ENCODE measurements at places on chromosomes 1 and 21. TPM values are rescaled to one million over a fixed set of nuclear protein-coding genes. Genes with fewer than 3 reads are reported as not detected.

The NOS1AP gene
- not detected for total RNA-seq

DNA sequence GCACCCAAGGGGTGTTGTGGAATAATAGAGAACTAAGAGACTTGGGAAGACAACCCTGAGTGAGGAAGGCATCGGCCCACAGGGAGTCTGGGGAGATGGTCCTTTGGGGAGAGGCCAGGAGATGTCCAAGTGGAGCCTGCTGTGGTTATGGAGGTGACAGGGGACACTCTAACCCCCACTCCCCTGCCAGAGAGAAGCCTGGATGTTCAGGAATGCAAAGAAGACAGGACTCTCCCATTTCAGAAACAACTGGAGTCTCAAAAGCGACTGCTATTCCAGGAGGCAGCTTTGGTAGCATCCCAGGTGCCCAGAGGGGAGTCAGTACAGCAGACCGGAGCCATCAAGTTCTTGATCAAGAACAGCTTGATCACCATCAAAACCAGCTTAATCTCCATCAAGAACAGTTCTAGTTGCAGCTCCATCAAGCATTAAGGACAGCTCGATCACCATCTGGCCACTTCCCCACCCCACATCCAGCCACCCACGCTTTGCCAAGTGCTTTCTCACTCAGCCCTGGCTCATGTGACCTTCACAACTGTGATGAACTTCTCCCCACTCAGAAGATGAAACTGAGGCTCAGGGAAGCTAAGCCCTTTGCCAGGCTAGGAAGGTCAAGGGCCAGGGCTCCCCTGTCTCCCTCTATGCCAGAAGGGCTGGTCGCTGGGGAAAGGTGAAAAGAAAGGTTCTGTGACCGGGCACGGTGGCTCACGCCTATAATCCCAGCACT lies 743 bp downstream of the CD52 start:
- peak; percentile 17 for DNase-seq
- peak overlapping the region; percentile 88 for H3K27ac ChIP-seq
- H3K27me3 ChIP-seq = no peaks in the 10 kb centered on the region
- peaks cover 26% of the 10 kb centered on the region for H3K36me3 ChIP-seq

GRCh38 chr1:47561523-47562007 lies 123.7 kb downstream of the FOXD2 start:
- H3K36me3 ChIP-seq = no peaks in the 10 kb centered on the region
- no peak for DNase-seq
- no peak overlapping the region for H3K4me3 ChIP-seq
- no peak overlapping the region for H3K27ac ChIP-seq

- no peaks in the 10 kb centered on the region for H3K4me1 ChIP-seq
- no peak for DNase-seq
- H3K36me3 ChIP-seq = no peaks in the 10 kb centered on the region
- H3K27me3 ChIP-seq = no peaks in the 10 kb centered on the region
- no peak overlapping the region for H3K27ac ChIP-seq
These were observed 73.7 kb downstream of the KCNK2 start for GRCh38 chr1:215156232-215156631.

- no peaks in the 10 kb centered on the region for H3K36me3 ChIP-seq
- no peaks in the 10 kb centered on the region for H3K4me1 ChIP-seq
- peaks cover 2% of the 10 kb centered on the region for H3K27me3 ChIP-seq
- no peak for DNase-seq
These were observed 93.2 kb downstream of the EPHB2 start for GRCh38 chr1:22803833-22804232.

DNA sequence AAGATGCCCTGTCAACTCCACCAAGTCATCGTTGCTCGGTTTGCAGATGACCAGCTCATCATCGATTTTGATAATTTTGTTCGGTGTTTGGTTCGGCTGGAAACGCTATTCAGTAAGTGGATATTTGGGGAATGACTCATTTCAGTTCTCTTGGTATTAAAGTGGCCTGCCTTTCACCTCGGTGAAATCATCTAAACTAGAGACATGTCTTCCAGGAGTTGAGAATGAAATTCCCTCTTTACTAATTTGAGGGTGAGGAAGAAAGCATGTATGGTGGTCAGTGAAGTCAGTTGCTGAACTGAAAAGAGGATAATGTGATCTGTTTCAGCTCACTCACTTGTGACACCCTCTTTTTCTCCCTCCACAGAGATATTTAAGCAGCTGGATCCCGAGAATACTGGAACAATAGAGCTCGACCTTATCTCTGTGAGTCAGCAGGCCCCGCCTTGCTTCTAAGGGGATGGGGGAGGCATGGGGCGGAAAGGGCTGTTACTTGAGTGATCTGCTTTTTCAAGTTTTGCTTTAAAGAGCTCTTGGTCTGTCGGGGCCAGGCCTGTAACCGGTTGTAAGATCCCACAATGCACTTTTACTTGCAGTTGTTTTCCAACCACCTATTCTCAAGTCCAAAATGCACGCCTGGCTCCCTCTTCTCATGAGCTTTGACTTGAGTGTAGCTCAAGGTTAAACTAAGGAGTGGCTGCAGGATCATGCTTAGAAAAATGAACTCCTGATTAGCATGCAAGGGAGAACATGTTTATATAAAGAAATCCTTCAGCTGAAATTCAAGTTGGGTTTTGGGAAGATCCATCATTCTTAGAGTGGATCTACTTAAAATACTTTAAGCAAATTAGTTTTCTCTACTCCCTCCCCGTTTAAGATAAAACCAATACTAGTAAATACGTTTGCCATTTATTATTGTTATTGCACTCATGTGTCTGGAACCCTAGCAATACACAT lies 59.8 kb downstream of the CAPN2 start:
- peaks cover 55% of the 10 kb centered on the region for H3K36me3 ChIP-seq
- H3K4me3 ChIP-seq = no peak overlapping the region
- no peaks in the 10 kb centered on the region for H3K27me3 ChIP-seq
- DNase-seq = no peak
- peaks cover 17% of the 10 kb centered on the region for H3K4me1 ChIP-seq

DNA sequence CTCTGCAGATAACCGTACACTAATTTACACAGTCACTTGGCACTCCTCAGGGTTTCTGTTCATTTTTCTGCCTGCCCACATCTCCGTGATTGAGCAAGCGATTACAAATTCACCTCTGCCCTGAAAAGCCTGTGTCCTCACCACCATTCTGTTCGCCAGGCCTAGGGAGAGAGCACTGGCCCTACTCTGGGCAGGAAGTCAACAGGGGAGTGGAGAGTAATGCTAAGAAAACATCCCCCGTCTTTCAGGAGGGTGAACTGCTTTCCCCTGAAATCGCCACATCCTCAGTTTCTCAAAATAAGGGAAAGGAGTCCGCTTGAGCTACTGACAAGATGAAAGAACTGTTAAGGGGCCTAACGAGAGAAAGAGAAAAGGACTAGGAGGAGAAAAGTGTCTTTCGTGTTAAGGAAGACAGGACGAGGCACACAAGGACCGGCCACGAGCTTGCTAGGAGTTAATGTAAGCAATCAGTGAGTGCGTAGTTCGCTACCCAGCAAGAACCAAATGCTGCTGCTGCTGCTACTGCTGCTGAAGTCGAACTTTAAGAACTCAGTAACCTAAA lies 632 bp downstream of the PEX19 start:
- H3K36me3 ChIP-seq = peaks cover 18% of the 10 kb centered on the region
- peak overlapping the region; percentile 100 for H3K4me3 ChIP-seq
- DNase-seq = no peak
- H3K27ac ChIP-seq = peak overlapping the region; percentile 96
- H3K4me1 ChIP-seq = peaks cover 19% of the 10 kb centered on the region

DNA sequence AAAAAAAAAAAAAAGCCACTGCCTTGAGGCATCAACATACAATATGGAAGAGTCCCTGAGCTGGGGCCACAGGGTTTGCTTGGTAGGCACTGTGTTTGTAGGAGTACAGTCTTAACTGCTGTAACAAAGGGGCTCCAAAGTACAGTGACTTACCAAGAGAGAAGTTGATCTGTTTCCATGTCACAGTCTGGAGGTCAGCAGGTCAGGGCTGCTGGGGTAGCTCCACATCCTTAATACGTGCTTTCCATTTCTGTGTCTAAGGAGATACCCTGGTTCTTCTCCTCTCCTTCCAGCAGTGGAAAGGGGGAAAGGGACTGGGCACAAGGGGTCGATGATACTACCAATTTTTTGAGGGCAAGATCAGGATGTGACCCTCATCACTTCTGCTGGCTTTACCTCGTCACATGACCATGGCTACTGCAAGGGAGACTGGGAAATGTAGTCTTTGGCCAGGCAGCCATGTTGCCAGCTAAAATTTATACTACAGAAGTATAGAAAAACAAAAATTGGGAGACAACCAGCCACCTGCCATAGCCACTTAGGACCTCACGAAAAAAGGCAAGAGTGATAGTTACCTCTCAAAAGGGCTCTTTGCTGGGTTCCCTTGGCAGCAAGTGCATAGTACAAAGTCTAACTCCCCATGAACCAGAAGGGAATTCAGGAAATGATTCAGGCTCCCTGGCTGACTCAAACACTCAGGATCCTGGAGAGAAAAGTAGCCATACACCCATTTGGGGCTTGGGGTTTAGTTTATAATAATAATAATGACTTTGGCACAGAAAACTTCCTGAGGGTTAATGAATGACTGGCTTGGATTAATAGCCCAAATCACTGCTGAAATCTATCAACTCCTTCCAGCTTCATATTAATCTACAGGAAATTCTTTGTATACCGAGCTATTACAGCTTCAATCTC lies 52.7 kb upstream of the ATP5PO start:
- peaks cover 30% of the 10 kb centered on the region for H3K4me1 ChIP-seq
- no peak overlapping the region for H3K4me3 ChIP-seq
- no peak overlapping the region for H3K27ac ChIP-seq
- no peaks in the 10 kb centered on the region for H3K27me3 ChIP-seq
- H3K36me3 ChIP-seq = peaks cover 45% of the 10 kb centered on the region
- DNase-seq = no peak

GRCh38 chr1:226957714-226958113 lies 17.6 kb downstream of the COQ8A start:
- no peaks in the 10 kb centered on the region for H3K27me3 ChIP-seq
- H3K27ac ChIP-seq = no peak overlapping the region
- no peak for DNase-seq
- H3K4me1 ChIP-seq = peaks cover 5% of the 10 kb centered on the region
- H3K36me3 ChIP-seq = peaks cover 5% of the 10 kb centered on the region

GRCh38 chr1:16170283-16170673 lies 14.4 kb upstream of the EPHA2 start:
- H3K4me3 ChIP-seq = no peak overlapping the region
- H3K27me3 ChIP-seq = peaks cover 34% of the 10 kb centered on the region
- H3K36me3 ChIP-seq = no peaks in the 10 kb centered on the region
- DNase-seq = no peak

GRCh38 chr1:203140743-203141520 lies 13.4 kb downstream of the ADORA1 start:
- DNase-seq = no peak
- no peak overlapping the region for H3K27ac ChIP-seq
- H3K4me1 ChIP-seq = peaks cover 3% of the 10 kb centered on the region
- no peak overlapping the region for H3K4me3 ChIP-seq

DNA sequence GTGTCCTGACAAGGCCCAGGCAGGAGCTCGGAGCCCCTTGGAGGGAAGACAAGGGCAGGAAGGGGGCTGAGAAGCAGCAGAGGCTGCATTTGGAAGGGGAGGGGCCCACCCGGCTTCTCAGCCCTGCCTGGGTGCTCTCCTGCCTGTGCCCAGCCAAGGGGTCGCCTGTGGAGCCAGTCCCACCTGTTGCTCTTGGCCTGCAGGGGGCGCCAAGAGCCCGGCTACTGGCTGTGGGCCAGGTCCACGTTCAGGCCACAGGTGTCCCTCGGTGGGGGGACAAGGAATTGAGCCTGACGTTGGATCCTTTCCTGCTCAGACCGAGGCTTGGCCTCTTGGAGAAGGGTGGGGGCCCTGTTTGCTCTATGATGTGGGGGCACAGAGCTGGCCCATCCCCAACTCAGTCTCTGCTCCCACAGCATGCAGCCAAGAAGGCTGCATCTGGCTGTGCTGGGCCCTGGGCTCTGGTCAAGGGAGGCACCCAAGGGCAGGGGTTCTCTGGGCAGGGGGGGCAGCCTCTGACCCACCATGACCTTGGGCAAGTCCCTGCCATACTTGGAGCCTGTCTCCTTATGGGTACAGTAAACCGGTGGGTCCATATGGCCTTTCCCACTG lies 10.9 kb downstream of the WNT4 start:
- H3K27ac ChIP-seq = no peak overlapping the region
- H3K36me3 ChIP-seq = no peaks in the 10 kb centered on the region
- H3K27me3 ChIP-seq = no peaks in the 10 kb centered on the region
- H3K4me3 ChIP-seq = no peak overlapping the region
- DNase-seq = peak; percentile 23

The RBBP4 gene
- 315 TPM for total RNA-seq

GRCh38 chr1:69455718-69456117 lies 112.0 kb upstream of the LRRC7 start:
- no peak overlapping the region for H3K4me3 ChIP-seq
- H3K27ac ChIP-seq = no peak overlapping the region
- H3K4me1 ChIP-seq = no peaks in the 10 kb centered on the region
- no peaks in the 10 kb centered on the region for H3K36me3 ChIP-seq

DNA sequence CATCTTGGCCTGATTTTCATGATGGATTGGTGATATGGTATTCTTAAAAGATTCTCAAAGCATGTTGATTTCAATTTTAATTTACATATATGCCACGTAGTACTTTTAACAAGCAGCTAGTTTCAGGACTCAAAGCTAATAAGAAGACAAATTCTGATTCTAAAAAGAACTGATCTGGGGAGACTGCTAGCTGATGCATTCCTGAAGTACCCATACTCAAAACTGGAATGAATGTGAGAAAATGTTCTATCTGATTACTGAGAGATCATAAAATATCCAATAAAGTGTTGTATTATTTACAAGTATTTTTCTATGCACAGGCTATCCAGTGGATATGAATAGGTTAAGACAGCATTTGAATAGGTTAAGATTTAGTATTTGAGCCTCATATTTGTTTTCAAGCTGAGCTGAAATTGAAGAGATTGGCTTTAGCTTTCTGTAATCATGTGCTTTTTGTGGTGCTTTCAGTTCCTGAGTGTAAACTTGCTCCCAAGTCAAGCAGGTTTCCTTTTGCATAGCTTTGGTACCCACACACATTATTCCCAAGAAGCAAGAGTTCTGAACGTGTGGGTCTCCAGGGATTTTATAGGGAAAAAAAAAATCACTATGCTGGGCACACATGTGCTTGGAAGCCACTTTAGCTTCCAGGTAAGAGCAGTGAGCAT lies 114.1 kb downstream of the VPS13D start:
- H3K4me3 ChIP-seq = peak overlapping the region; percentile 35
- DNase-seq = no peak
- H3K4me1 ChIP-seq = peaks cover 70% of the 10 kb centered on the region
- H3K36me3 ChIP-seq = peaks cover 42% of the 10 kb centered on the region

DNA sequence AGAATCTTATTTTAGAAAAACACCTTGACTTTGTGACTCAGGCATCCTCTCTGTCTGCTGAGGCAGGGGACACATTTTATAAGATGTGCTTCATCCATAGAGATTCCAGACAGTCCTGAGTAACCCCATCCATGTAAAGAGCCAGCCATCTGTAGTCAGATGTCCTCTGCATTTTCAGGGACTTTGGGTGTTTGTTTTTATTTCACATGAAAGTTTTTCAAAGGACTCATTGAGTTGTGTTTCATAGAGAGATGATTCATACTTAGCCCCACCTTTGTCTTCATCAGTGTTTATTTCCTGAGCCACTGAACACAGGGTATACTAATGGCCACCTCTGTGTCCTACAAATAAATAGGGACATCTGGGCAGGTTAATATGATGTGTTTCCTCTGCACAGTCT lies 280.4 kb downstream of the CACNA1E start:
- no peak for DNase-seq
- no peaks in the 10 kb centered on the region for H3K4me1 ChIP-seq
- no peak overlapping the region for H3K27ac ChIP-seq
- H3K4me3 ChIP-seq = no peak overlapping the region
- H3K36me3 ChIP-seq = no peaks in the 10 kb centered on the region

- H3K36me3 ChIP-seq = no peaks in the 10 kb centered on the region
- peak overlapping the region; percentile 77 for H3K27ac ChIP-seq
- H3K4me1 ChIP-seq = peaks cover 76% of the 10 kb centered on the region
- H3K4me3 ChIP-seq = peak overlapping the region; percentile 86
- no peaks in the 10 kb centered on the region for H3K27me3 ChIP-seq
- DNase-seq = peak; percentile 25
These were observed 2.3 kb downstream of the IL6R start for GRCh38 chr1:154407198-154408091.
